ENCODE measurements at places on chromosomes 13 and 19.

- no peak for DNase-seq
Measured at GRCh38 chr19:33794683-33795369, 1.8 kb upstream of the KCTD15 start.

- DNase-seq, result no peak
Measured at GRCh38 chr19:31976775-31977536, 368.5 kb upstream of the ZNF507 start.

- no peak for DNase-seq
Measured at GRCh38 chr19:5002143-5002542, 33.2 kb downstream of the KDM4B start.

GRCh38 chr13:27965740-27966640 is 3.1 kb downstream of the CDX2 start:
- no peak for DNase-seq

DNA sequence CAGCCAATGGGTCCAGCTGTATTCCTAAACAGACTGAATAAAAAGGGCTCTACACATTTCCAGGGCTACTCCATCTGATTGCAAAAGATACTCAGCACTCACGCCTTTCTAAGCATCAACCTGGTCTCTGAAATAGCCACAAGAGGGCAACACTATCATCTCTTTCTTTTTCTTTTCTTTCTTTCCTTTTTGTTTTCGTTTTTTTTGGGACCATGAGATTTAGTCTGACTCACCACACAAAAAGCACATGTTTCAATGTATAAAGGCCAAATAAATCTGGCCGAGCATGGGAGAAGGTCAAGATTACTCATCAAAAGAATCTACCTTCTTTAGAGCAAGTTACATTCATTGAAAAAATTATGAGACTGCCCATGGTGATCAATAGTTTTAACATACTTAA is 805.6 kb upstream of the ARGLU1 start:
- DNase-seq, result no peak

DNA sequence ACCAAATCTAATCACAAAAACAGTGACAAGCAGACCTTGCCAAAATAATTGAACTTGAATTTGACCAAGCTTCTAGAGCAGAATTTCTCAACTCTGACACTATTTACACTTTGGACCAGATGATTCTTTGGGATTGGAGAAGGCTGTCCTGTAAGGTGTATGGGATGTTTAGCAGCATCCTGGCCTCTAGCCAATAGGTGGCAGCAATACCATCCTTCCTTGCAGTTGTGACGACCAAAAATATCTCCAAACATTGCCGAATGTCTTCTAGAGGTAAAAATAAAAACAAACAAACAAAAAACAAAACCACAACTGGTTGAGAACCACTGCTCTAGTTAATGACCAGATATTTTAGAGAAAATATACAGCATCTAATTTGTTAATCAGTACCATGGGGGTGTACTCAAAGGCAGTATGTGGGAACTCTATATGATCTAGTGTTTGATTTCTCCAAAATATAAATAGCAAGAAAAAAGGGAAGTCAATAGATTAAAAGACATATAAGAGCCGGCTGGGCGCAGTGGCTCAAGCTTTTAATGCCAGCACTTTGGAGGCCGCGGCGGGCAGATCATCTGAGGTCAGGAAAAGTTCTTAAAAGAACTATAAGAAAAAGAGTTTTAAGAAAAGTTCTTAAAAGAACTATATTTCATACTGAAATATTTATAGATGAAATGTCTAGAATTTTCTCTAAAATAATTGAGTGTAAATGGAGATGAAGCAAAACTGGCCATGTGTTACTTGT is 60.9 kb upstream of the ZNF527 start:
- no peak for DNase-seq

DNA sequence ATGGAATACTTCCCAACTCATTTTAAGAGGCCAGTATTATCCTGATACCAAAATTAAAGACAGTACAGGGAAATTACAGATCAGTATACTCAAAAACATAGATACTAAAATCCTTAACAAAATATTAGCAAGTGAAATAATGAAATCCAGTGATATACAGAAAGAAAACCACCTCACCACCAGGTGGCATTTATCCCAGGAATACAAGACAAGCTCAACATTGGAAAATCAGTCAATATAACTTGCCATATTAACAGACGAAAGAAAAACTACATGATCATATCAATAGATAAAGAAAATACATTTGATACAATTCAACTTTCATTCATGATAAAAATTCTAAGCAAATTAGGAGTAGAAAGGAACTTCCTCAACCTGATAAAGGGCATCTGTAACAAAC is 6.7 kb upstream of the GNA15 start:
- DNase-seq, result peak; percentile 36

- no peak for DNase-seq
Measured at GRCh38 chr19:45097776-45098520, 5.0 kb downstream of the PPP1R37 start.

DNA sequence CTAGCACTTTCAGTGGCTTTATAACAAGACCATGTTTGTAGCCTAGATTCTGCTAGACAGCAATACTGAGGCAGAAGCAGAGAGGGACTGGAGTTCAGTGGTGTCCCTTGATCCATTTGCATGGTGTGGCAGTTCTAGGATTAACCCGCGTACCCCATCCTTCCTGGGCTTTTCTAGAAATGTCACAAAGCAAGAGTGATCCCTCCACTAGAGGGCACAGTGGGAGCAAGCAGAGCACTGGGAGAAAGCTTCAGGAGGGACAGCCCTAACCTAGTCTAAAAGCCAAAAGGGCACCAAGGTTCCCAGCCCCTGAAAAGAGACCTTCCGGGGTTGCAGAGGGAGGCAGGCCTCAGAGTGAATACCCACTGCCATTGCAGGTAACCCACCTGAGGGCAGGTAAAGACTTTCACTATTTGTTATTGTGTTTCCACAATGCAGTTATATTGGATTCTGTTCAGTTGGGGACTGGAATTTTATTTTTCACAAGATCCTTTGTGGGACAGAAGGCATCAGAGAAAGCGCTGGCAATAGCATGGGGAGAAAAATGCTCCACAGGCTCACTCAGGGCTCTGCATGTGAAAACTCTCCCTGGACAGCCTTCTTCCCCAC is 170.6 kb downstream of the FLT1 start:
- DNase-seq, result peak; percentile 40

DNA sequence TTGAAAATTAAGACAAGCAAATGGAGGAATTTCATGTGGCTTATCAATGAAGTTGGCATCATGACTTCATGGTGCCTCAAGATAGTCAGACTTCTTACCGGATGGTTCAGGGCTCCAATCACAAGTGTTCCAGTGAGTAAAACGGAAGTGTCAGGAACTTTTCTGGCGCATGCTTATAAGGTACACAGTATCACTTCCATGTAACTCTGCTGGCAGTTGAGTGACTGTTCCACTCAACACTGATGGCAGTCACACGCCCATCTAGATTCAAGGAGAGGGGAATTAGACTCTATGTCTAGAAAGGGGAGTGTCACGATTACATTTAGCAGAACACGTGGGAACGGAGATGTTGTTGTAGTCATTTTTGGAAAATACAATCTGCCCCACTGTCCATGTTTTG is 114.3 kb downstream of the KCTD15 start:
- no peak for DNase-seq

DNA sequence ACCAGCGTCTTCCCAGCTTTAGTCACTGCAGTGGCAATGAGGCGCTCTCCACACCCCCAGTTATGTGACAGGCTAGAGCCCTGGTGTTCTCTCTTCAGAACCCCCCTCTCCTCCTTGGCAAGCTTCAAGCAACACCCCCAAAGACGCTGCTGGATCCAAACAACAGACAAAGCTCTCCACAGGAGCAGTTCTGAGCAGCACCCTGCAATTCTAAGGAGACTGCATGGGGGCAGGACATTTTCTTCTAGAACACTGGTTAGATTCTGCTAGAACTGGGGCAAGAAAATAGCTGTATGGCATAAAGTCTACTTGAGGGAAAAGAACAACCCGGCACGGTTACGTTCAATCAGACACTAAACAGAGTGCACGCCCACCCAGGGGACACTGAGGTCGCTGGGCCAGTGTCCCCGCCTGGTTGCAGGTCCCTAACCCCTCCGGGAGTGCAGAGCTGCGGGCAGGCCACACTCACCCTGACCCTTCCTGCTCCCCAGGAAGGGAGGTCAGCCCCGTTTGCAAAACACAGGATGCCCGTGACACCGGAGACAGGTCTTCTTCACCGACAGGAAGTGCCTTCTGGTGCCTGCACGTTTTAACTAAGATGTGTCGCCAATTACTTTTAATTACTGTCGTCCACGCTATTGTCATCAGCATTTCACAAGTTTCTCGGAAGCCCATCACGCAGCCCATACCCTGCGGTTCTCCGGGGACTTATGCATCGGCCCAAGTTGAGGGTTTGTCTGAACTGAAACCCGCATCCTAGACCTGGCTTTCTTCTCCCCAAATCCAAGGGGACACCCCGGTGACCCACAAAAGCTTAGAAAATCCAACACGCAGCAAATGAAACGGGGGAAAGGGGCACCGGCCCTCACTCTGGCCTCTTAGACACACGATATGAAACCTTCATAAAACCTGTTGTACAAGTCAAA is 943 bp downstream of the GJB6 start:
- no peak for DNase-seq

DNA sequence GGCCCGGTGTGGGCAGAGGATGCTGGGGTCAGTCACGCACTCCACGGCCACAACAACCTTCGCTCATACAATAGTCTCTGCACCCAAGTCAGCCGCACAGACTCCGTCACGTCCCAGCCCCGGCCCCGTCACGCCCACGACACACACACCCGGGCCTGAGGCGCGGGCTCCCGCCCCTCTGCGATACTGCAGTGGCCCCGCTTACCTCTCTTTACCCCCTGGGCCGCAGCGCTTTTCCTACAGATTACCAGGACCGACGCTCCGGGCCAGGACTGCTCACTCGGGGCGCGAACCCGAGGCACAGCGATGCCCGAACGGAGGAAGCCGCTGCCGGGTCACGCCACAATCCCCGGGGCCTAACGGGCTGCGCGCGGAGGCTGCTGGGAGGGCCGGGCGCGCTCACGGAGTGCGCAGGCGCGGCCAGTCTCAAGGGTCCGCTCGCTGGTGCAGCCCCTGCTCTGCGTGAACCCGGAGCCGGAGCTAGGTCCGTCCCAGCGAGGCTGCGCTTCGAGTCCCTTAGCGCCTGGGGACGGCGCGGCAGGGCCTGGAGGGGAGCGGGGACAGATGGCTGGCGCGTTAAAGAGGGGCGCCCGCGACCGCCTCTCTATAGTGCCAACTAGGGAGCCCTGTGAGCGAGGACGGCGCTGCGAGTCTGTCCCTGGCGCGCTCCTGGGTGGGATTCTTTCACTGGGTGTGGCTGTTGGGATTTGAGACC is at the start of gene ZFP82:
TSS of gene ZFP82 (minus strand) at position 358 of the 715 bp plus-strand sequence. CDS start 8,855 bp downstream, outside the sequence.
- peak; percentile 33 for DNase-seq

- DNase-seq, result no peak
Measured at GRCh38 chr19:11252665-11253355, 9.5 kb downstream of the DOCK6 start.

GRCh38 chr19:28560786-28561185 is 652.2 kb downstream of the UQCRFS1 start:
- no peak for DNase-seq

- DNase-seq, result no peak
Measured at GRCh38 chr19:17718550-17718946, 732 bp upstream of the MAP1S start.

- DNase-seq, result no peak
Measured at GRCh38 chr19:50458396-50459066, 17.8 kb upstream of the EMC10 start.

- DNase-seq, result no peak
Measured at GRCh38 chr19:289651-290371, 1.4 kb downstream of the PLPP2 start.

DNA sequence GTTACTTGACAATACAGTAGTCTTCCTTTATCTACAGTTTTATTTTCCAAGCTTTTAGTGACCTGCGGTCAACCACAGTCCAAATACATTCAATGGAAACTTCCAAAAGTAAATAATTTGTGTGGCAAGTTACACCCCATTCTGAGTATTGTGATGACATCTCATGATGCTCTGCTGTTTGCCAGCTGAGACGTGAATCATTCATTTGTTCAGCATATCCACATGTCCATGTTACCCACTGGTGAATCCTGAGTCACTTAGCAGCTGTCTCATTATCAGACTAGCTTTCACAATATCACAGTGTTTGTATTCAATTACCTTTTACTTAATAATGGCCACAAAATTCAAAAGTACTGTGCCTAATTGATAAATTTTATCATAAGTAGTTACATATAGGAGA is 179.8 kb downstream of the PRR20E start:
- no peak for DNase-seq

GRCh38 chr19:55115446-55116065 is 1.9 kb downstream of the PPP1R12C start:
- peak; percentile 12 for DNase-seq

DNA sequence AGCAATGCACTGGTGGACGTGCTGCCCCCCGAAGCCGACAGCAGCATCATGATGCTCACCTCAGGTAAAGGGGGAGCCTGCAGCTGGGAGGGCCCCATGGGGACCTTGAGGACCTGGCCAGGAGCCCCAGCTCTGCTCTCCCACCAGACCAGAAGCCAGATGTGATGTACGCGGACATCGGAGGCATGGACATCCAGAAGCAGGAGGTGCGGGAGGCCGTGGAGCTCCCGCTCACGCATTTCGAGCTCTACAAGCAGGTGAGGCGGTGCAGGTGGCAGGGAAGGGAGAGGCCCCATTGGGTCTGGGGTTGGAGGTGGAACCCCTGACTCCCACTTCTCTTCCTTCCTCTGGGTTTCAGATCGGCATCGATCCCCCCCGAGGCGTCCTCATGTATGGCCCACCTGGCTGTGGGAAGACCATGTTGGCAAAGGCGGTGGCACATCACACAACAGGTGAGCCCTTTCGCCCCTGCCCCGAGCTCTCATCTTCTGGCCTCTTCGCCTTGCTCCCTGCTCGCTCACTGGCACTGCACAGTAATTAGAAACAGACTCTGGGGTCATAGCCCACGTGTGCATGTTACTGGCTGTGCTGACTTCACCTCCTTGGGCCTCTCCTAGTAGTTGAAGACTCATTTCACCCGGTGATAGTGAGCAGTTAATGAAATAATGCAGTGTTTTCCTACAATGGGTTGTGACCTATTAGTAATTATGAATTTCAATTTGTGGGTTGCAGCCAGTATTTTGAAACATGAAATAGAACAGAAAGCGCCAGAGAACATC is 3.6 kb downstream of the PSMC4 start:
- DNase-seq, result no peak
